Mesothelial cell of epicardium (in vitro differentiated cells): ENCODE measurements at places on chromosomes 13 and 19. TPM values are rescaled to one million over a fixed set of nuclear protein-coding genes. Genes with fewer than 3 reads are reported as not detected.

DNA sequence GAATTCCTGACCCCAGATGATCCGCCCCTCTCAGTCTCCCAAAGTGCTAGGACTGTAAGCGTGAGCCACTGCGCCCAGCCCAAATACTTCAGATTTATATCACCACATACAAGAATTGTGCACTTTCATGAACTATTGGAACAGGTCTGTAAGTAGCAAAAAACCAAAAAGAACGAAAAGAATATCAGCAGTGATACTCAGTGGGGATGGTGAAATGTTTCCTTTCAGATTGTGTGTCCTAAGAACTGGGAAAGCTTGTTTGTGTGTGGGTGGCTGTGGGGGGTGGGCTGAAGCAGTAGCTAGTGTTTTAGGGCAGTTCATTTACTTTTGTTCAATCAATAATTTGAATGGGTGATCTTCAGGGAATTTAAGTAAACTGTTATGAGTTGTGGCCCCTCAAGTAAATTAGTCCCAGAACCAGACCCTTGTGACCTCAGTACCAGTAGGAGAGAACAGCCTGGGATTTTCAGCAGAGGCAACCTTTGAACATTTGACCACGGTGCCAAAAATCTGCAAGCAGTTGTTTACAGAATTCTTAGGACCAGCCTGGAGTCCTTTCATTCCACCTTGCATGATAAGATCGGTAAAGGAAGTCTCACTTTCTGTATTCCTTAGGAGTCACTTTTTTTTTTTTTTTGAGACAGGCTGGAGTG, 106.6 kb downstream of the LRCH1 start:
- no peak for DNase-seq

DNA sequence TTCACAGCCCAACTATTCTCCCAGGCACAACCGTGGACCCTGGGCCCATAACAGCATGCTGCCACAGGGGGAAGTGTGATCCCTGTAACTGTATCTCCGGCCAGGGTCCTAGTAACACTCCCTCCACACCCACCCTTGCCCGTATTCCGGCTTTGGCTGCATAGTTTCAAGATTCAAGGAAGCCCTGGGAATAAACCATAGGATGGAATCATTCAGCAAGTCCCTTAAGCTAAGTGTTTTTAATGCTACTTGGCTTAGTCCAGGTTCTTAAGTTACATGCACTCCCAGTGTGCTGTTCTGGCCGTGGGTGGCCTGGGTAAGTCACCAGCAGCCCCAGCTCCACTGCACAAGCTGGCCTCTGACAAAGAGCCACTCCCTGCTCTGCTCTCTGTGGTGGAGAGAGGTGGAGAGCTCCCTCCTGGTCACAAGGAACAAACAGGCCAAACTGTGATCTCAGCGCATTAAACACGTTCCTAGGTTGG, 532.4 kb upstream of the SGCG start:
- DNase-seq = no peak

DNA sequence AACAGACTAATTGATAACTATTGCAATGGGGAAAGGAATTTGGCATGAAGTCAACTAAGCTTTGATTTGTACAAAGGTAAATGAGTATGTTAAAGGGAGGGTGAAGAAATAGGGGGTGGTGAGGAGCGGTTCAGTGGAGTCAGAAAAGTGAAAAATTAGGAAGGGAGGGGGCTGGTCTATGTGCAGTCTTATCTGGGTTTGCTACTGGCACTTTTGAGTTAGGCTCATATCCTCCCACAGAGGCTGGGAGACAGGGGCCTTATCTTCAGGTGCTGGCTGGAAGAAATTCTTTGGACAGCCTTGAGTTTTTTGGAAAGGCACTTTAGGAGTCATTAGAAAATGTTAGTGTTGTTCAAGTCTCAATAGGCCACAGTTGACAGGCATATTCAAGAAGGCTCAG, 11.1 kb downstream of the ZNF302 start:
- DNase-seq = no peak

DNA sequence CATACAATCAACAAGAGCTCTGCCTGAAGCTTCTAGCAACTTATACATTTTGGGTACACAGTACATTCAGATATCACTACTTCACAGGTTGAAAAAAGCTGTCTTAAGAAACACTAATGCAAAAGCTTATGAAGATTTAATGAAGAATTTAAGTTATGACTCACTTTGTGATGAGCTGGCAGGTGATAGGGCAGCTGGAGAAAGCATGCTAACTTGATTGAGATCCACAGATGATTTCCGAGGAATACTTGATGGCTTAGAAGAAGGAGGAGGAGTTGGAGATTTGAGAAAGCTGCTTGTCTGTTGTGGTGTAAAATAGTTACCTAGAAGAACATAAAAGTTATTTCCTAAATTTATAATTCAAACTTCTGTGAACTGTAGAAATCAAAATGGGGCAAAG, 23.3 kb downstream of the EXOSC8 start:
- DNase-seq = no peak

- peak; percentile 46 for DNase-seq
These were observed 463.8 kb downstream of the ITGBL1 start for GRCh38 chr13:101916108-101916774.

DNA sequence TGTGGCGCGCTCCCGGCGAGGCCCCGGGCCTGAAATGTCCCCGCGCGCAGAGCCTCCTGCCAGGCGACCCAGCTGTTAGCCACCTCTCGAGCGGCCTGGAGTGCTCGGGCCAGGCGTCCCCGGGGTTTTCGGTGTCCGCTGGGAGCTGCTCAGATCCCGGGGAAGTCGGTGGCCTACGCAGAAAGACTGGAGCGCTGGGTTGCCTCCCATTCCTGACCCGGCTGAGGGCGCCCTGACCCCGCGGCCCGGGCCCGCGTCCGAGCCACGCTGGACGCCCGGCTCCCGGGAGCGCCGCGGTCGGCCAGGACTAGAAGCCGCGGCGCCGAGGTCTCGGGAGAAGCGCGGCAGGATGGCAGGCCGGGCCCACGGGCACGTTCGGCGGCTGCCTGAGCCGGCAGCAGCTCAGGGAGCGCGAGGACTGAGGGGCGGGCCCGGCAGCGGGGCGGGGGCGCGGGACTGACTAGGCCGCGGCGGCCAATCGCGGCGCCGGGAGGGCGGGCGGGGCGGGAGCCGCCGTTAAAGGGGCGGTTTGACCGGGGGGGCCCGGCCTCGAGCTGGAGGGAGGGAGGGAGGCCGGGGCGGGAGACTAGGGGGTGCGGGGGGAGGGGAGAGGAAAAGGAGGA, 1.3 kb upstream of the ZIC2 start:
- peak; percentile 72 for DNase-seq

DNA sequence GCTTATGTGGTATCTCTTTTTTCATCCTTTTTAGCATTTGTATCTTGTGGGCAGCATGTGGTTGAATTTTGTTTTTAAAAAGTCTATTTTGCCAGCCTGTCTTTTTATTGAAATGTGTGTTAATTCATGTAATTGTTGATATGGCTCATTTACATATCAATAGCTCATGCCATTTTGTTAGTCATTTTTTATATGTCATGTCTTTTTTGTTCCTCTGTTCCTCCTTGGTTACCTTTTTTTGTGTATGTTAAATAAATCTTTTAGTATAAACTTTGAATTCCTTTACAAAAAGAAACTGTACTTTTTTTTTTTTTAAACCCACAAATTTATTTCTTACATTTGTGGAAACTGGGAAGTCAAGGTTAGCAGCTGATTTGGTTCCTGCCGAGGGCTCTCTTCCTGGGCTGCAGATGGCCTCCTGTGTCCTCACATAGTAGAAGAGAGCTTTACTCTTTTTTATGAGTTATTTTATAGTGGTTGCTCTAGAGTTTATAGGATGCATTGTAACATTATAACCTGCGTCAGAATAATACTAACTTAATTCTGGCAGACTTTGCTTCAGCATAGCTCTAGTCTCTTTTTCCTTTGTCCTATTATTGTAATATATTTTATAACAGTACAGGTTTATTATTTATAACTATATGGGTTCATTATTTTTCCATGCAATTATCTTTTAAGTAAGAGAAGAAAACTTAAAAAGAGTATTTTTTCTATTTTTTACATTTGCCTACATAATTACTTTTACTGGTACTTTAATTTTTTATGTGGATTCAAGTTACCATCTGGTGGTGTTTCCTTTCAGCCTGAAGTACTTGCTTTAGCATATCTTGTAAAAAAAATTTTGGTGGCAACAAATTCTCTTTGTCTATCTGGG, 86.3 kb downstream of the URI1 start:
- no peak for DNase-seq

VSTM1 gene
- not detected in 3 replicates for total RNA-seq

DNA sequence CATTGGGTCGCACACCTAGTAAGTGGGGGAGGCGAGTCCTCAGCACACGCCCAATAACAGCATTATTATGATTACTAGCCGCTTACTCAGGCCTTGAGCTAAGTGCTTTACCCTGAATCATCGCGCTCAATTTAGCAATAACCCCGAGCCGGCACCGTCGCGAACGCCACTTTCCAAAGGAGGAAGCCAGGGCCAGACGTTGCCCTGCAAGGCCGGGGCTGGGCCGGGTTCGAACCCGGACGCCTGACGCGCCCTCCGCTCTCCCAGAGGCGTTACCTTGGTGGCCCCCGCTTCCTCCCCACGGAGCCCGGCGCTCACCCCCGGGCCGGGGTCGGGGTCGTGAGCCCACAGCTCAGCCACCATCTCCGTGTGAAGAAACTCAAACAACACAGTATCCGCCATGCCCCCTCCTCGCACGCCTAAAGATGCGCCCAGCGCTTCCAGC, at the start of gene TRAPPC6A:
Gene TRAPPC6A (minus strand): TSS at position 421 of the 445 bp plus-strand sequence. CDS start 19 bp downstream, at position 402.
- DNase-seq = no peak

GRCh38 chr13:42836930-42837690, 55.7 kb downstream of the FAM216B start:
- no peak for DNase-seq

DNA sequence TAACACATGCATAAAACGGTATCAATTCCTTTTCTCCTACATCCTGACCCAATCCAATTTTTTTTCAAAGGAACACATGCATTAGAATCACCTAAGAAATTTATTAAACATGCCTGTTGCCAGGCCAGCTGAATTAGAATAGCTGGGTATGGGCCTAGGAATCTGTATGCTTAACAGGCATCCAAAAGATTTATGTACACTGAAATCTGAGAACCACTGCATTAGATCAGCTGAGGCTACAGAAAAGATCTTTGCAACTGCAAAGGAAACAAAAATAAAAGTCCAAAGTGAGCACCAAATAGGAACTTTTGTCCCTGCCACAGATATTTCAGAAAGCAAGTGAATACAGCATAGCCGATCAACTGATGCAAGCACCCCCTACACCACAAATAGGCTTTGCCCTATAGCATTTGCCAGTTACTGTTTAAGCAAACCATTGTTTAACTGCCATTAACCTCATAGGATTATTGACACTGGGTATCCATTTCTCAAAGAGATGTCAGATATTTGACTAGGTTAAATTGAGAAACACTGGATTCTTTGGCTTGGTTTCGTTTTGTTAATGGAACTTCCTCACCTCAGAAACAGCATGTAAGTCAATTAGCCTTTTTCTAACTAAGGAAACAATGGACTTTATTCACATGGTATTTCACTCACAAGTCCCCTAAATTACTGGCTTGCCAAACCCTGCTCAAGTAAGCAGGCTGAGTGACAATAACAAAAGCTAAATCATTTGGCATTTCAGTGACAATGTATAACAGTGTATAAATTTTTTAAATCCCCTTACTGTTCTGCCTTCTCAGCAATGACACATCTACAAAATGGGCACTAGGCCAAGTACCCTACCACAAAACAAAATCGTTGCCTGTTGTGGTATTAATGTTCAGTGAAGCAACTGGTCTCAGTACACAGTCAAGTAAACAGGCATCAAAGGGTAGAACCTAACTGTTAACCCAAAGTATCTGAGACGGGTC, 67.8 kb downstream of the SUCLA2 start:
- DNase-seq = no peak

DNA sequence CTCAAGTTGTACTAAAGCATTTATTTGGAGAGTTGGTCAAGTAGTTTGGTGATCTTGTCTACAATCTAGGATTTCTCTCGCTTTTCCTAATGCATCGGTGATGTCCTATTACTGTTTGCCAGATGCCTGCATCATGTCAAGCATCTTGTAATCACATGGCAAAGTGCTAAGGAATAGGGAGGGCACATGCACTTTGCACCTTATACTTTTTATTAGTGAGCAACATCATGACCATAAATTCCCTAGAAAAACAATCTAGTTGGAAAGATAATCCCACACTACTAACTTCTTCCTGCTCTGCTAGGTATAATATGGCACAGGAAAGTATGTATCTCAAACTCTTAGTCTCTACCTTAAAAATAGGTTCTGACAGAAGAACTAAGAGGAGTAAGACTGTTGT, 894.3 kb upstream of the SLITRK1 start:
- no peak for DNase-seq

DNA sequence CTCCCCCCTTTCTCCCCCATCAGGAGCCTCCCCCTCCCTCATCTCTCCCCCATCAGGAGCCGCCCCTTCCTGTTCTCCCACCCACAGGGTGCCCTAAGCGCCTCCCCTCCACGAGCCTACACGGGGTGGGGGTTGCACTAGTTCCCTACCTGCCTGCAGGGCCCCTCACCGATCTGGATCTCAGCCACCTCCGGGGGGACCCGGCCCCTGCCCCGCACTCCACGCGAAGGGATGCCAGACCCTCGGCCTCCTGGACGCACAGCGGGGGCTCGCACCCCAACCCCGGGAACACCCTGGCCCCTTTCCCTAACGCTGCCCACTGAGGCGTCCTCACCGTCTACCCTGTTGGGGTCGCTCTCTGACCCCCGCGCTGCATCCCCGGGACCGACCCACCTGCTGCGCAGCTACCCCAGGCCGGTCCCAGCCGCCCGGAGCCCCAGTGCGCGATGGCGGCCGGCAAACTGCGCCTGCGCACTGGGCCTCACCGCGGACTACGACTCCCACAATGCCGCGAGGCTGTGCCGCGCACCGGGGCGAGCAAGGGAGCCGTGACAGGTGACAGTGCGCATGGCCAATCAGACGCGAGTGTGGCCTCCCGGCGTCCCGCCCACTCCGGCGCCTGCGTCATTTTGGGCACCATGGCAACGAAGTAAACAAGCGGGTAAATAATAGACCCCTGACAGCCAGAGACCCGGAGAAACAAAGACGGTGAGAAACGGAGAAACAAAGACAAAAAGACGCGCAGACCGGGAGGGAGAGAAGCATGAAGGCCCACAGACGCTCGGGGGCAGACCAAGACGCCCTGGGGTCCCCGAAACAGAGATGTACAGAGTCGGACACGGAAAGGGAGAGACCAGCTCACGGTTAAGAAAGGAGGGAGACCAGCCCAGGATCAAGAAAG, at the start of gene ZSCAN18:
Gene ZSCAN18 (minus strand): TSS at position 451 of the 901 bp plus-strand sequence. CDS start 7,964 bp downstream, outside the sequence.
- DNase-seq = peak; percentile 99

CXCL17 gene
- not detected in 3 replicates for total RNA-seq

DNA sequence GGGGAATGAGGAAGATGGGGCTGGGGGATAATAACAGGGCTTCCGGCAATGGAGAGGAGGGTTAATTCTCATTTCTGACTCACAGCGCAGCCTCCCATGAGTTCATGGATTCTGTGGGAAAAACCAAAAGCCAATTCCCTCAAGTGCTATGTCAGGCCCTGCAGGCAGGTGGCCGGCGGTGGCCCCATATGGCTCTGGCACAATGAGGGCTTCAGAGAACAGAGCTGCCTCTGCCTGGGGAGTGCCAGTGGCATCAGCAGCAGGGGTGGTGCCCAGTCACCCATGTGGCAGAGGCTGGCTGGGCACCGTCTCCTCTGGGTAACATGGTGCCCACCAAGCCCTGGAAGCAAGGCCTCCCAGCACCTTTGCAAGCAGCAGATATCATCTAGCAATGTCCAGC, 69.1 kb downstream of the ALOX5AP start:
- no peak for DNase-seq

PLVAP gene
- total RNA-seq = 0.93 to 1.1 TPM (median 0.94 TPM) in 3 replicates
